ENCODE measurements at places on chromosomes 11 and 22.

DNA sequence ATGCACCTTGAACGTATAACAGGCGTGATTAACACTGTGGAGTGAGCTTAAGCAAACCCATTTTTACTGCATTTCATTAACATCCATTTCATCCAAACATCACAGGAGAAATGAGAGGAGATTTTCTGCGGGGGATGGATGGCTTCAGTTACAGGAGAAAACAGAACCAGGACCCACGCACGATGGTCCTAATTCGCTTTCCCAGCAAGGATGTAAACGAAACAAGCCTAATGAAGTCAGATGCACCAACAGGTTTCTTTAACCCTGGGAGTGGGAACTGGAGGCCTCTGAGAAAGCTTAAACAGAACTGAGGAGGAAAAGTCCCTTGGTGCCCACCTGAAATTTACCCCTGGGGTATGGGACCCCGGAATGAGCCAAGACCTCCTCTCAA is 2.7 kb downstream of the CADM1 start:
- DNase-seq: no peak

DNA sequence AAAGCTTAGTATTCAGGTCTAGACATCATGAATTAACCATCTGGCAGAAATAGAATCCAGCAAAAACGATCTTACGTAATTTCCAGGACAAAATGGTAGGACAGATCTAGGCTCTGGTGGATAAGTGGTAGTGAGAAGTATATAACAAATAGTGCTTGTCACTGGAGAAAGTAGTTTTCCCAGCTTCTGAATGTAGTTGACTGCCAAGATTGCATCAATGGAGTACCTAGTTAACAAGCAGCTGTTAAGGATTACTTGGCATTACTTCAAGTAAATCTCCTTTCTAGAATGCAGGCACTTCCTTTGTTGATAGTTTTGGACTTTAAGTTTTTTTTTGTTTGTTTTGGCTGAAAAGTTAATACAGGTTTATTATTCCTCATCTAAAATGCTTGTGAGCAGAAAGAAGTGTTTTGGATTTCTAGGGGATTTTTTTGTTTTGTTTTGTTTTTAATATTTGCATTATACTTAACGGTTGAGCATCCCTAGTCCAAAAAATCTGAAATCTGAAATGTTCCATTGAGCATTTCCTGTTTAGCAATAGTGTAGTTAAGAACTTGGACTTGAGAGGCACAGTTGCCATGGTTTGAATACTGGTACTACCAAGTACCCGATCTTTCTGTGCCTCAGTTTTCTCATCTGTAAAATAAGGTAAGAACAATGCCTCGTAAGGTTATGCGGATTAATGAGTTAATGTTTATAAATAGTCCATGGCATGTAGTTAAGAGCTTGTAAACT is 20.3 kb downstream of the FAM118B start:
- no peak for DNase-seq

DNA sequence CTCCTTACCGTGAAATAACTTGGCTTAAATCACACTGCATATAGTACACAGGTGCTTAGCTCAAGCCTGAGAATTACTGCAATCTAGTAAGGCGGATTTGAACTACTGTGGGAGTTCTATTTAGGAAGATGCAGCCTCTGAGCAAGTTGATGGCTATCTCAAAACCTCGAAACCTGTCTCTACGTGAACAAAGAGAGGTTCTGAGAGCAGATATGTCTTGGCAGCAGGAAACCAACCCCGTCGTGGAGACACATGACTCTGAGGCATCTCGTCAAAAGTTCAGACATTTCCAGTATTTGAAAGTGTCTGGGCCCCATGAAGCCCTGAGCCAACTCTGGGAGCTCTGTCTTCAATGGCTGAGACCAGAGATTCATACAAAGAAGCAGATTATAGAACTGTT is 5.9 kb downstream of the ZNF215 start:
- no peak for DNase-seq

- DNase-seq: no peak
Observed at GRCh38 chr11:14546672-14547071, 26.5 kb upstream of the PSMA1 start.

DNA sequence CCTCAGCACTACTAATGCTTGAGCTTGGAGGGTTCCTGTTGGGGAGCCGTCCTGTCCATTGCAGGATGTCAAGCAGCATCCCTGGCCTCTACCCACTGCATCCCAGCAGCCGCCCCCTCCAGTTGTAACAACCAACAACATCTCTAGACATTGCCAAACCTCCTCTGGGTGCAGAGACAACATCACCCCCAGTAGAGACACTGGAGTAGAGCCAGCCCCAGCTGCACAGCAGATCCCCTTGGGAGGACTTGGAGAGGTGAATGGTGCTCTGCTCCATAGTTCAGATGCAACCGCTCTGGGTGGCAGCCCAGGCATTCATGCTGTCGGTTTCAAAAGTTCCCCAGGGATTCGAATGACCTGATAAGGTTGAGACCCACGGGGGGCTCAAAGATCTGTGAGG is 259.0 kb downstream of the MN1 start:
- no peak for DNase-seq

DNA sequence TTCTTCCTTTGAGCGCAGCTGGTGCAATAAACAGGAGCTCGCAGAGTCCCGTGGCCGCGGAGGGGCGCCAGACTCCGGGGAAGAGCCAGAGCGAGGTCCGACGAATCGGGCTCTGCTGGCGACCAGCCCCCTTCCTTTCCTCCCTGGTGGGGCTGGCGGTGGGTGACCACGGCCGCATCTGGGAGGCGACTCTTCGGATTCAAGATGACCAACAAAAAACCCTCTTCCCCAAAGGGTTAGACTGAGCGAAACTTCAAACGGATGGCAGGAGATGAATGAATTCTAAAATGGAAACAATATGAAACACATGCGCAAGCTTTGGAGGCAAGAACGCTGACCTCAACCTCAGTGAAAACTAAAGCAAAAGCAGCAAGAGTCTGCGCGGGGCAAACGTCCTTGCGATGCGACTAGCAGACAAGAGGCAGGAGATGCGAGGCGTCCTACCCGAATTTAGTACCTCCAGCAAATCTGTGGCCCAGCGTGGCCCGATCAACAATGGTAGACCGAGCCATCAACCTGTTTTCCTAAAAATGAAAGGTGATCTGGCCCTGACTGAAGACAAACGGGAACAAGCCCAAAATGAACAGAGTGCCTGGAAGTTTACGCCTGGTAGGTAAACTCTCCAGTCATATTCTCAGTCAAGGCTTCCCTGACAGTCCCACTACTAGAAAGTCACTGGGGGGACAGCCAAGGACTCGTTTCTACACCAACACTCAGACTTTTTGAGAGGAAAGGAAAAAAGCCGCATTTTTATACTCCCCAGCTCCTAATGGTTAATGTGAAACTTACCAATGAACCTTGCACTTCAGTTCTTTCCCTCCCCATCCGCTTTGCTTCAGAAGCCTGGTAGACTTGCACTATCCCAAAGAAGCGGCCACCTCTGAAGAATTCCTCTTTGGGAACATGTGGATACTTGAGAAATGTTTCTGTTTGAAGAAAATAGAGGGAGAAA is 11.6 kb downstream of the MMP3 start:
- no peak for DNase-seq

DNA sequence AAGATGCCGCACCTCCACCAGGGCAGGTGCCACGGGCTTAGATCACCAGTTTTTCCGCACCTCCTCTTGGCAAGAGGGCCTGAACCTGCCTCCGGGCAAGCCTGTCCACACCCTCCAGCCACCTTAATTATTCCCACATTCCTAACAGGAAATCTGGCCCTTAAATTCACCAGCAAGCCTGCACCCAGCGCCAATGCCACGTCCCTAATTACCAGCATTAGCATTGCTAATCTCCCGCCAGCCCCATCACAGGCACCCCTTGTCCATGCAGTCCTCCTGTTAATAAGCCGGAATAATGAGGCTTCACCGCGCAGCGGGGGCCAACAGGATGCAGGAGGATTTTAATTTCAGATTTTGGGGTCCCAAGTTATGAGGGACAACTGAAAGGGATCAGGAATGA is 69.7 kb downstream of the PHF21B start:
- no peak for DNase-seq

- DNase-seq: no peak
Observed at GRCh38 chr22:46240907-46241306, 9.2 kb downstream of the CDPF1 start.

- no peak for DNase-seq
Observed at GRCh38 chr11:44571871-44572270, 6.4 kb downstream of the CD82 start.

GRCh38 chr11:11605181-11605580 is 16.6 kb downstream of the GALNT18 start:
- DNase-seq: no peak
